CD14-positive monocyte (primary cell): ENCODE measurements at places on chromosomes 2 and 18. TPM values are rescaled to one million over a fixed set of nuclear protein-coding genes. Genes with fewer than 3 reads are reported as not detected.

Gene ZNF804A
- 0.70 and 0.83 TPM in 2 replicates for polyA plus RNA-seq

Gene NETO1
- not detected in 2 replicates for polyA plus RNA-seq

Gene LNPK
- polyA plus RNA-seq, result 15.3 TPM

Gene CPO
- not detected for polyA plus RNA-seq

Gene COBLL1
- 0.01 and 0.24 TPM in 2 replicates for polyA plus RNA-seq

Gene ELOA2
- not detected in 2 replicates for polyA plus RNA-seq

Gene GPR35
- polyA plus RNA-seq, result 30.6 TPM

GRCh38 chr2:151946250-151946884 lies 118.1 kb upstream of the ARL5A start:
- no peaks in the 10 kb centered on the region for H3K36me3 ChIP-seq
- H3K4me1 ChIP-seq, result peaks cover 27% of the 10 kb centered on the region
- H3K4me3 ChIP-seq, result no peak overlapping the region
- DNase-seq, result no peak
- no peak overlapping the region for H3K27ac ChIP-seq

GRCh38 chr2:65607662-65608305 lies 175.4 kb upstream of the SPRED2 start:
- no peaks in the 10 kb centered on the region for H3K36me3 ChIP-seq
- DNase-seq, result no peak
- no peaks in the 10 kb centered on the region for H3K27me3 ChIP-seq
- no peak overlapping the region for H3K27ac ChIP-seq

DNA sequence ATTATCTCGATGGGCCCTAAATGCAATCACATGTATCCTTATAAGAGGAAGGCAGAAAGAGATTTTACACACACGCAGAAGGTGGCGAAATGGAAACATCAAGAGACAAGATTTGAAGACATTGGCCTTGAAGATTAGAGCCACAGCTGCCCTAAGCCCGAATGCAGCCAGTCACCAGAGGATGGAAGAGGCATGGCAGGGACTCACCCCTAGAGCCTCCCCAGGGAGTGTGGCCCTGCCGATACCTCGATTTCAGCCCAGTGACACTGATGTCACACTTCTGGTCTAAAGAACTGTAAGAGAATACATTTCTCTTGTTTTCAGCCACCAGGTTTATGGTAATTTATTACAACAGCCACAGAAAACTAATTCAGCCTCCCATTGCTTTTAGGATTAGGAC lies 17.4 kb downstream of the TTC39C start:
- peaks cover 5% of the 10 kb centered on the region for H3K36me3 ChIP-seq

- no peaks in the 10 kb centered on the region for H3K27me3 ChIP-seq
- H3K4me3 ChIP-seq, result no peak overlapping the region
- H3K36me3 ChIP-seq, result peaks cover 56% of the 10 kb centered on the region
- DNase-seq, result peak; percentile 42
These were observed 116.2 kb downstream of the STPG4 start for GRCh38 chr2:47038656-47039488.

DNA sequence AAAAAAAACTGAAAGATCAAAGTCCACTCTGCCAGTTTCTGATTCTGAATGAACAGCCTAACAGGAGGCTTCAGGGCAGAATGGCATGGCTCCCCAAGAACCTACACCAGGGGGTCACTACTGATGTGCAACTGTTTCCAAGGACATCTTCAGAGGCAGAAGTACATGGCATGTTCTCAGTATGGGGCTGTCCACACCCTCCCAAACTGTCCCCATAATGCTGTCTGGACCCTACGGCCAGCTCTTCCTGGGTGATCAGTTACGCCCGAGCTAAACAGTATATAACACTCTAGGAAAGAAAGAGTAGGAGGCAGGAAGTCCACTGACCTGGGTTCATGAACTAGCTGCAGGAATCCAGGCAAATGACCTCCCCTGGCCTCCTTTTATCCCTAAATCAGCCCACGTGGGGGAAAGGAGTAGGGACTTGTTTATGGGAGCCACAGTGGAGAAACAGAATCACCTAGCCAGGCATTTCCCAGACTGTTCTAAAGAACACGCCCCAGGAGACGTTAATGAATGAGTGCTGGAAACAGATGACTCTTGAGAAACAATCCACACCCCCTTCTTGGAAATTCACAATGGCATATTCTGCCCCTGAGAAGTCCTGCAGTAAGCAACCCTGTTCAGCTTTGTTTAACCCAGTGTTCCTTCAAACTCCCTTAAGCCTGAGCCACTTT lies 2.5 kb downstream of the TMBIM1 start:
- peaks cover 11% of the 10 kb centered on the region for H3K36me3 ChIP-seq
- no peaks in the 10 kb centered on the region for H3K27me3 ChIP-seq
- peak overlapping the region; percentile 90 for H3K4me3 ChIP-seq
- peaks cover 87% of the 10 kb centered on the region for H3K4me1 ChIP-seq
- no peak for DNase-seq
- H3K27ac ChIP-seq, result peak overlapping the region; percentile 94

- DNase-seq, result no peak
- H3K36me3 ChIP-seq, result no peaks in the 10 kb centered on the region
- no peak overlapping the region for H3K27ac ChIP-seq
- no peaks in the 10 kb centered on the region for H3K4me1 ChIP-seq
- no peak overlapping the region for H3K4me3 ChIP-seq
These were observed 28.4 kb upstream of the DYNC2LI1 start for GRCh38 chr2:43745457-43745856.

DNA sequence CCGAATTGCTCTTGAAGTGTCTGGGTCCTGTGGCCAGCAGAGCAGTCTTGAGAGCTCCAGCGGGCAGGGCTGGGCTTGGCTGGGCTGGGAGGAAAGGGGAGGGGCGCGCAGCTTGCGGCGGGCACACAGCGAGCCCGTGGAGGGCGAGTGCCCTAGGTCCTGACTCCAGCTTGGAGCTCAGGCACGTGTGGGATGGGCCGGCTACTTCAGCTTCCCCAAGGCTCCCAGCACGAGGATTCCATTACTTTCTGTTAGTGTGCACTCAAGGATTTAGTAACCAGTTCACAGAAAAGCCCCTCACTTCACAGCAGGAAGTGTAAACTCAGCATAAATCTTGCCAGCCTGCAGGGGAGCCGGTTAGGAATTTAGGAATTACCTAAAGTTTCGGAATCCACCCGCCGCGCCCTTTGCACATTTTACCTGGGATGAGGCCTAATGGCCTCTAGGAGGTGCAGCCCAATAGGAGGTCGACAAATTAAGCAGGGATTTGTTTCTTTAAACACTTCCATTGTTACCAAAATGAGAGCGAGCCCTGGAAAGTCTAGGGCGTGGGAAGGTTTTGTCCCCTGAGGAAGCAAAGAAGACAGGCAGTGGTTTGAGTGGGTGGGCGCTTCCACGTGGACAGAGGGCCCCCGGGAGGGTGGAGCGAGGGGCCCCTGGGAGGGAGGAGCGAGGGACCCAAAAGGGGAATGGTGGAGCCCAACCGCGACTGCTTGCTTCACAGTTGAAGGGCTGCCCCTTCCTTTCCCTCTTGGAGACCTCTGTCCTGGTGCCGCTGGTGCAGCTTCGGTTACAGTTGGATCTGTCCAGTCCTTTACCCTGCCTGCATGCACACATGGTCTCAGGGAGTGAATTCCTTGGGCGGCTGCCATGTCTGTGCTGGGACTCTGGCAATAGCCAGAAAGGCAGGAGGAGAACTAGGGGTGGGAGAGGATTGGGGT lies 93.3 kb downstream of the CTAGE1 start:
- H3K27me3 ChIP-seq, result no peaks in the 10 kb centered on the region
- peak overlapping the region; percentile 65 for H3K27ac ChIP-seq
- peak; percentile 54 for DNase-seq
- no peaks in the 10 kb centered on the region for H3K36me3 ChIP-seq
- peak overlapping the region; percentile 28 for H3K4me3 ChIP-seq

- H3K4me3 ChIP-seq, result no peak overlapping the region
- no peaks in the 10 kb centered on the region for H3K4me1 ChIP-seq
- no peak overlapping the region for H3K27ac ChIP-seq
These were observed 8.5 kb downstream of the SLC66A2 start for GRCh38 chr18:79942786-79943607.

DNA sequence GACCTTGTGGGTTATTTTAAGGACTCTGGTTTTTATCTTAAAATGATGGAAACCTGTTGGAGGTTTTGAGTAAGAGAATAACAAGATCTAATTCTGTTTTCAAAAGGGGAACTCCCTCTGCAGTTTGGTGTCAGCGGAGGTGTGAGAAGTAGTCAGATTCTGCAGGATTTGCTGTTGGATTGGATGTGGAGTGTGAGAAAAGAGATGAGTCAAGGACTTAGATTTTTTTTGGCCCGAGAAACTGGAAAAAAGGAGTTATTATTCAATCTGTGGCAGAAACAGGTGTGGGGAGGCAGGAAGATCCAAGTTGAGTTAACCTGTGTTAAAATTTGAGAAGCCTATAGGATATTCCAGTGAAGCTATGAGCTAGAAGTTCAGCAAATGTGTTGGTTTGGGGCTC lies 337.2 kb upstream of the FANCL start:
- no peak overlapping the region for H3K4me3 ChIP-seq
- no peak for DNase-seq
- H3K27me3 ChIP-seq, result no peaks in the 10 kb centered on the region
- H3K36me3 ChIP-seq, result no peaks in the 10 kb centered on the region
- H3K4me1 ChIP-seq, result no peaks in the 10 kb centered on the region

- H3K27me3 ChIP-seq, result peaks cover 3% of the 10 kb centered on the region
- H3K27ac ChIP-seq, result no peak overlapping the region
- no peaks in the 10 kb centered on the region for H3K4me1 ChIP-seq
- H3K36me3 ChIP-seq, result no peaks in the 10 kb centered on the region
These were observed 265.7 kb downstream of the MTX2 start for GRCh38 chr2:176534798-176535466.

GRCh38 chr2:10151462-10151861 lies 28.9 kb downstream of the RRM2 start:
- H3K36me3 ChIP-seq, result peaks cover 13% of the 10 kb centered on the region
- H3K4me1 ChIP-seq, result no peaks in the 10 kb centered on the region
- no peaks in the 10 kb centered on the region for H3K27me3 ChIP-seq
- H3K4me3 ChIP-seq, result no peak overlapping the region
- no peak for DNase-seq
- no peak overlapping the region for H3K27ac ChIP-seq

DNA sequence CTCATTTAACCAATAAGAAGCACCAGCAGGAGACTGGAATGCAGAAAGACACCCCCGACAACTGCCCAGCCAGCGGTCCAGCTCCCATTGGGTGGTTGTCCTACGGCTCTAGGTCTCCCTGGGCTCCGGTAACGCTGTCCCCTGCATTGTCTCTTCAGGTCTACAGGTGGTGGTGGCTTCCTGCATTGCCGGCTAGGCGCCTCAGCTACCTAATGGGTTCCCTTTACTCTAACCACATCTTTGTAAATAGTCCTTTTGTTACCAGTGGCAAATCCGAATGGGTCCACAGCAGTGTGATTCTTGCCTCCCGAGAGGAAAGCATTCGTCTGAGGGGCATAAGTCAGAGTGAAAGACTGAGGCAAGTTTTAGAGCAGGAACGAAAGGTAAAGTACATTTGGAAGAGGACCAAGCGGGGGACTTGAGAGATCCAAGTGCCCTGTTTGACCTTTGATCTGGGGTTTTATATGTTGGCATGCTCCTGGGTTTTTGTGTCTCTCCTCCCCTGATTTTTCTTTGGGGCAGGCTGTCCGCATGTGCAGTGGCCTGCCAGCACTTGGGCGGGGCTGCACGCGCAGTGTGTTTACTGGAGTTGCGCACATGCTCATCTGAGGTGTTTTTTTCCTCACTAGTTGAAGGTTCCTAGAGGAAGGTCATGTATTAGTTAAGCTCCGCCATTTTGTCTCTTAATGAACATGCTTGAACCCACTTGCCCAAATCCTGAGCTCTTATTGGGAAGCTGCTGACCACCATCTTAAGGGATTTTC lies 11.0 kb downstream of the FABP1 start:
- no peak overlapping the region for H3K4me3 ChIP-seq
- no peak overlapping the region for H3K27ac ChIP-seq
- no peaks in the 10 kb centered on the region for H3K4me1 ChIP-seq
- H3K36me3 ChIP-seq, result no peaks in the 10 kb centered on the region

DNA sequence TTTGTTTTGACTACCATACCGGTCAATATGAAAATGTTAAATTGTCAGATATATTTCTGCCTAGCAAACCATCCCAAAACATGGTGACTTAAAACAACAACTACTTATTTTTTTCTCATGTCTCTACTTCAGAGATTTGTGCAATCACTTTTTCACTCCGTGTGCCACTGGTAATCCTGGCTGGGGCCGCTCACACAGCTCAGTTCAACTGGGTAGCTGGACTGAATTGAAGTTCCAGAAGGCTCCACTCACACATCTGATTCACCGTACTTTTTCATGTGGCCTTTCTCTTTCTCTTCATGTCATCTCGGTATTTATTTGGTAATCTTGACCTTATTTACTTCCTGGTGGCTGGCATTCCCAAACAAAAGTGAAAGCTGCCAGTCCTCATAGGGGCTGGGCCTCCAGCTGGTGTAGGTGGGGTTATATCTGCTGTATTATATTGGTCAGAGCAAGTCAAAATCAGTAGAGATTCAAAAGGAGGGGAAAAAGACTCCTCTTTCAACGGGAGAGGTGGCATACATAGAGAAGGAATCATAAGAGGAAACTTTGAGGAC lies 513.9 kb upstream of the NXPH2 start:
- H3K4me3 ChIP-seq, result no peak overlapping the region
- H3K27ac ChIP-seq, result no peak overlapping the region
- DNase-seq, result no peak
- H3K4me1 ChIP-seq, result no peaks in the 10 kb centered on the region
- no peaks in the 10 kb centered on the region for H3K27me3 ChIP-seq

DNA sequence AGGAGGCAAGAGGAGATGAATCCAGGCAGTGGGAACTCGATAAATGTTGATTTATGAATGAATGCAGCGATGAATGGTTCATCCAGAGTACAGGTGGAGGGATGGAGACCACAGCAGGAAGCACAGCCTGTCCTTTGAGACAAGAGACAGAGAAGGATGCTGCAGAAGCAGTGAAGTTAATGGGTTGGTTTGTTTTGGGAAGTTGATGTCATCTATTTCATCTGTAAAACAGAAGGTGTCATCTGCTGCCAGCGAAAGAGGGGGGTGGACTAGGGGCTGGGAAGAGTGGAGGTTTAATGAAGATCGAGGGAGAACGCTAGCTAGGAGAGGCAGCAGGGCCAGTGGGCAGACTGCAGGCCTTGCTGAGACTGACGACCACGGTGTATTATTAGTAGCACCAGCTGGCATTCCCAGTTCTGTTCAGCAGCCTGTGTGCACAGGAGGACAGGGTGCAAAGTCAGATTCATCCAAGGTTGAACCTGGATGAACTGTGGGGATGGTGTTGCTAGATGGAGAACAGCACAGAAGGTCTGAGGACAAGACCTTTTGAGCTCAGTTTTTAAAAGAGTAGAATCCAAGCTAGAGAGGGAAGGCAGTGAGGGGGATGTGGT lies 120.3 kb upstream of the CAPN13 start:
- no peak for DNase-seq
- H3K36me3 ChIP-seq, result no peaks in the 10 kb centered on the region
- no peak overlapping the region for H3K4me3 ChIP-seq
